ENCODE measurements at places on chromosomes 2 and 18.

DNA sequence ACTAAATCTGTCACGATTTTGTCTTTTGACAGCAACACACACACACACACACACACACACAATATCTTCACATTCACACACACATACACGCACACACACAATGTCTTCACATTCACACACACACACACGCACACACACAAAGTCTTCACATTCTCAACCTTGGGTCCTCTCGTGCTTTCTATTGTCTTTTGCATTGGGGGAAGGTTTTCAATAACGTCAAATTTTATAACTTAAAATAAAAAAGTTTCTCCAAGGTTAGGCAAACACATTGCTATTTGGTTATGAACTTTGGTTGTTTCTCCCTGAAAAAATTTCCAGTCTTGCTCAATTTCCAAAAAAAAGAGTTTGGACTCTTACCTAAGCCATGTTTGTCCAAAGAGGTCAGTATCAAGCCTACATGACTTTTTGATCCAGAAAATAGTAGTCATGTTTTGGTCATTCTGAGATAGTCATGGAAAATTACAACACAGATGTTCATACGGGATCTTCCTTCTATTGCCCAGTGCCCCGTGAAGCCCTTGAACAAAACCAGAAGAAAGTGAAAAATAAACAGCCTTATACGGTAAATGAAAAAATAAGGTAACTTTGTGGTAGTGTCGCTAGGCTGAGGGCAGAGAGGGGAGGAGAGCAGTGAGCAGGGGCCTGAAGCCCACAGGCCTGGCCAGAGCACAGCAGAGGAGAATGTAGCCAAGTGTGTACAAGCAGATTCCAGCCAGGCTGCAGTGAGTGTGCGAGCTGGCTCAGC lies 542.8 kb upstream of the ID2 start:
- no peak for DNase-seq

DNA sequence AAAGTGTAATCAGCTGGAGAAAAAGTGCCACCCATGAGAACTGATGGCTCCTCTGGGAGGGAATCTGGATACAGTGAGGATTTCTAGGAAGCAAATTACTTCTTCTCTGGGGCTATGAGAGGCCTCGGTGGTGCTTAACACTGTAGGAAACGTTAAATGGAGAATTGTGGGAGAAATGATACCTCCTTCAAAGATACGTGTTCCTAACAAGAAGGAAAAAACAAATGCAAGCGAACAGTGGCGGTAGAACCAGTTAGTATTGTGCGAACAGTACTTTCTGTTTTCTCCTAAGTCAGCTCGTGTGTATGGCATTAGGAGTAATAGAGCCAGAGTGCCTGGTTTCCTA lies 587 bp upstream of the MTIF2 start:
- no peak for DNase-seq

- DNase-seq = no peak
These were observed 570.4 kb downstream of the CCDC85A start for GRCh38 chr2:56754066-56754615.

DNA sequence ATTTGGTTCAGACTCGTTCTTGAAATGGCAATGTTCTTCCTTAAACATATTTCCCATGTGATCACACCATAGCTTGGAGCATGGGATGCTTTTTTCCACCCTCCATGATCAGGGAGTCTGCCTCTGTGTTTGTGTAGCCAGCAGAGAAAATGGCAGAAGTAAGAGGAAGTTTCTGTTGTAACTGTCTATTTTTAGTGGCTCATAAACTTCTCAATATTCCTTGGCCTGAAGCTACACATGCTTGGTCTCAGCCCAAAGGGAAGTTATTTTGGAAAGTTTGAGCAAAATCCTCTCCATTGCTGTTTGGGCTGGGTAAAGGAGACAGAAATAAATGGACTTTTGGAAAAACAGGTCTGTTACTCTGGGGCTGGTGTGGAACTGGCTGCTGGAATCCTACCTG lies 33.4 kb upstream of the ITGA6 start:
- DNase-seq = no peak

DNA sequence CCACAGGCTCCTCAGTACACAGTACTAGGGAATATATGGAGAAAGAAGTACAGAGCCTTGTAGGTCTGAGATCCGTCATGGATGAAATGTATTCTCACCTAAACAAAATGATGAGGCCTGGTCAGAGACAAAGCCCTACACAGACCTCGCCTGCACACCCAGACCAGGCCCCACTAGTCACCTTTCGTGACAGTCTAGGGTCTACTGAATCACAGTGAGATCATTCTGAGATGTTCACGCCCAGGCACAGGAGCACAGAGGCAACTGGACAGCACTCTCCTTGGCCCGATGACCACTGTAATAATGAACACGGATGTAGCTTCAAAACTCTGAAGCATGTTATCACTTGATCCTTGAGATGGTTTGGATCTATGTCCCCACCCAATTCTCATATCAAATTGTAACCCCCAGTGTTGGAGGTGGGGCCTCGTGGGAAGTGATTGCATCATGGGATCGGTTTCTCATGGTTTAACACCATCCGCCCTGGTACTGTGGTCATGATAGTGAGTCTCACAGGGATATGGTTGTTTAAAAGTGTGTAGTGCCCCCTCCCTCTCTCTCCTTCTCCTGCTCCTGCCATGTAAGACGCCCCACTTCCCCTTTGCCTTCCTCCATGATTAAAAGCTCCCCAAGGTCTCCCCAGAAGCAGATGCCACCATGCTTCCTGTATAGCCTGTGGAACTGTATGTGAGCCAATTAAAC lies 15.1 kb downstream of the DOCK10 start:
- no peak for DNase-seq

GRCh38 chr2:173568054-173568453 lies 213.4 kb downstream of the CDCA7 start:
- DNase-seq = no peak

- DNase-seq = no peak
These were observed 47.6 kb downstream of the PLB1 start for GRCh38 chr2:28543316-28544035.

GRCh38 chr2:95264624-95265023 lies 9.6 kb upstream of the PROM2 start:
- no peak for DNase-seq

- no peak for DNase-seq
These were observed 39.0 kb upstream of the ACADL start for GRCh38 chr2:210264282-210264681.

DNA sequence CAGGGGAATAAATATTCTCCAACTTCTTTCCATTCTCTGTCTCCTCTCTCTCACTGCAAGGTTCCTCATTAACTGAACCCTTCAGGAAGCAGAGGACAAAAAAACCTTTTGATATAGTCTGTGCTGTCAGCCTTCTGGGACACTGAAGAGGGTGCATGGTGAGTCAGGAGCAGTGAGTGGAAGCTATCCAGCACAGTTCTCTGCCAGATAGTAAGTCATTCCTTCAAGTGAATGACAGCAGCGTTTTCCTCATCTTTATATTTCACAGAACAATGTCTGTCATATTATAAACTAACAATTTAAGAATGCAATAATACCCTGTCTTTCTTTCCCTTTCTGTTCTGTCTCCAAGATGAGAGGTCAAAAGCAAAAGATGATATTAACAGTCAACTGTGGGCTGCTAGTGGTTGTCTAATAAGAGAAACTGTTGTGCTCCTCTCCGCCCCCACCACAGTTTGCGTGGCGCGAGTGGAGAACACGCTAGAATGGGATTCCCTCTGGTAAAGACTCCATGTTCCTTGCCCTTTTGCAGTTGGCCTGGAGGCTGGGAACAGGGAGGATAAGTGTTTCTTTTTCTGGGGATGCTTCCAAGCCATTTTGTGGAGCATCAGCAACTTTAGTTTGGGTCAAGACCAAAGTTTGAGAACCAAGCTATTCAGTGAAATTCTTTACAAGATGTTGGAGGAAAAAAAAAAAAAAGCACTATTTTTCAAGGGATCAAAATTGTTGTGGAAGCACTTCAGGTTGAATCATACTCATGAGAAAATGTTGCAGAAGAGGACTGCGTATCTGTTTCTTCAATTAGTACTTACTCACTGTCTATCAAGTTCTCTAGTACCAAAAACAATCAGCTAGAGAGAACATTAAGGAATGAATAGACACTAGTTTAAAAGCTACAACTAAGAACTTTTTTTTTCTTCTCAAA lies 430.2 kb downstream of the SETBP1 start:
- no peak for DNase-seq

DNA sequence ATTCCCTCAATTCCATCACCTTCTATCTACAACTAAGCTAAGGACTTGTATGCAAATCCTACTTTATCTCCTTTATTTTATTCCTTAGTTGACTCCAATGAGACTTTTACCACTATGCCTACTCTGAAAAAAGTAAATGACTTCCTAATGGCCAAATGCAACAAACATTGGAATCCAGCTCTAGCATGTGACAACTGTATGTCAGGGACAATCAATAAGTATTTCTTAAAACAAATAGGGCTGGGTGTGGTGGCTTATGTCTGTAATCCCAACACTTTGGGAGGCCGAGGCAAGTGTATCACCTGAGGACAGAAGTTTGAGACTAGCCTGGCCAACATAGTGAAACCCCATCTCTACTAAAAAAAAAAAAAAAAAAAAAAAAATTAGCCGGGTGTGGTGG lies 21.8 kb downstream of the METTL4 start:
- DNase-seq = no peak

DNA sequence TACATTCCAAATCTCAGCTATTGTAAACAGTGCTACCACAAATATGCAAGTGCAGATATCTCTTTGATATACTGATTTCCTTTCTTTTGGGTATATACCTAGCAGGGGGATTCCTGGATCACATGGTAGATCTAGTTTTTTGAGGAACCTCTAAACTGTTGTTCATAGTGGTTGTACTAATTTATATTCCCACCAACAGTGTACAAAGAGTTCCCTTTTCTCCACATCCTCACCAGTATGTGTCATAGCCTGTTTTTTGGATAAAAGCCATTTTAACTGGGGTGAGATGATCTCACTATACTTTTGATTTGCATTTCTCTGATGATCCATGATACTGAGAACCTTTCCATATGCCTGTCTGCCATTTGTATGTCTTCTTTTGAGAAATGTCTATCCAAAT lies 6.3 kb upstream of the CCNT2 start:
- no peak for DNase-seq

DNA sequence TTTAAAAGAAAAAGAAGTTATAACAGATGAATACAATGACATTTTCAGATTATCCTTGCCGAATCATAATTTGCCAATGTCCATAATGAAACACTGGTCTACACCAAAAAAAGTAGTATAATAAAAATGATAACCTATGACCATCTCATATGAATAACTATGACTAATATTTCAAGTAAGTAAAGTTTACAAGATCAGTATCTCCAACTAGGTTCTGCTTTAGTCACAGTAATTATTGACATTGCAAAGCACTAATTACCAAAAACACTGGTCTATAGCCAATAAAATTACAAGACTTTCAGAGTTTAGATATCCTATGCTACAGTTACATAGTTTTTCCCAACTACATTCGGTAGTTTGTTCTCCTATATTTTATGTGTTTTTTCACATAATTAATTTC lies 136.7 kb downstream of the MEMO1 start:
- DNase-seq = no peak

DNA sequence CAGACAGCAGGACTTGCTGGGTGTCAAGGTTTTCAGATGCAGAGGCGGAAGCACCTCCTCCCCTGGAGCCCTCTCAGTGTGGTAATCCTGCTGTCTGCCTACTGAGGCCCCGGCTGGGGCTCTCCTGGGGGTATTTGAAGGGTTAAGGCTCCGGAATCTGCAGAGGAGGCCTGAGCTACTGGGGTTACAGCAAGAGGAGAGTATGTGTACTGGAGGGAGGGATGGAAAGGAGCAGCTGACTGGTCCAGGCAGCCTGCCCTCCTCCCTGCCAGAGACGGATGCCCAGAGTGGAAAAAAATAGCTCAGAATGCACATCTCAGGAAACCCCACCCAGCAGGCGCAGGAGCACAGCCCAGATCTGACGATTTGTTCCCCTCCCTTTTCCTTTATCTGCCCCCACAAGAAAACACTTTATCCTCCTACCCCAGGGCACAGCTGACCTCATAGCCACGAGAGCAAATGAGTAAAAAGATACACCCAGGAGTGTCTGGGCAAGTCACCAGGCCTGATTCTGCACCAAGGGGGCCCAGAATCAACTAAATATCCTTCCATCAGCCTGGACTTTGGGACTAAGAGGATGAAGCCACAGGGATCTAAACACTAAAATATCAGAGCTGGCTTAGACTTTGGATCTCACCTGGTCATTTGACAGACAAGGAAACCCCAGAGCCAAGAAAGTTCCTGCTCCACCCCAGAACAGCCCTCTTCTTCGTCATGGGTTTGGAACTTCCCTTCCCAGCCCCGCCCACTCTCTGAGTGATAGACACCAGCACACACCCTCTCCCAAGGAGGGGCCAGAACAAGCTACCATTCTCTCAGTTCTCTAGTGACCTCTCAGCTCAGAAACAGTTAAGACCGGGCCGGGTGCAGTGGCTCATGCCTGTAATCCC lies 5.5 kb downstream of the TMBIM1 start:
- no peak for DNase-seq

DNA sequence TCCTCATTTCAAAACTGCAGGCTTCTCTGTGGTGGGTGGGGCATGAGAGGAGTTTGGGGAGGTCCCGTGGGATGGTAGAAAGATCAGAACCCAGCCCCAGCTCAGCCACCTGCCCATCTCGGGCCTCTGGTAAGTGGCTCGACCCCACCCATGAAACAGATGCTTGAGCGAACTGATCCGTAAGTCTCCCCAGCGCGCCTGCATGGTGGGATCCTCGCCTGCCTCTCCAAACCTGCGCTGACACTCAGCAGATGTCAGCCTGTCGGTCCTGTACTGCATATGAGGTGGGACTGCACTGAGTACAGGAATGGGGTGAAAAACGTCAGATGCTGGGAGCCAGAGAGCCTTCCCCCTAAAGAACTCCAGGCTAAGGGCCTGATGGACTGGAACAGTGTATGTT lies 15.9 kb upstream of the RPL31 start:
- DNase-seq = no peak

GRCh38 chr2:176544991-176545956 lies 276.0 kb downstream of the MTX2 start:
- no peak for DNase-seq

- DNase-seq = no peak
These were observed 31.9 kb upstream of the CREG2 start for GRCh38 chr2:101419096-101419663.

DNA sequence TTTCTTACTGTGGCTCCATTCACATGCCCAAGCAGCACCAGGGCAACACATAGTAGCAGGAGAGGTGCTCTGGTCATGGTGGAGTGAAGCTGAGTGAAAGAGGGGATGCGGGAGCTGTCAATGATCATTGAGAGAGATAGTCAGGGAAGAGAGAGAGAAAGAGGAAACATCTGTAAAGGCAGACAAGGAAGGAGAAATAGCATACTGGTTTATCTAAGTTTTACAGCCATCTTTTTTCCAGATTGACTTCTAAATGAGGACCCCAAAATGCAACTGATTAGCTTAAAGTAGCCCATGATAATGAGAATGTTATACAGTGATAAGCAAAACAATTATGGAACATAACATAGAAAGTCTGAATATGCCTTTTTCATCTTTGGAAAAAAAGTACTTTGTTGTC lies at the start of gene C2orf66:
C2orf66 (minus strand) TSS at position 96 of the 400 bp plus-strand sequence; CDS start at position 77, 19 bp downstream.
- no peak for DNase-seq
